ENCODE measurements at places on chromosomes 2 and 18.
A peak's percentile ranks its signal among the peaks of the same experiment; 100 is the strongest.

- DNase-seq: no peak
These were observed 1130.3 kb downstream of the DPP10 start for GRCh38 chr2:115572746-115573145.

GRCh38 chr2:206572725-206573124 is 69.6 kb upstream of the FAM237A start:
- no peak for DNase-seq

DNA sequence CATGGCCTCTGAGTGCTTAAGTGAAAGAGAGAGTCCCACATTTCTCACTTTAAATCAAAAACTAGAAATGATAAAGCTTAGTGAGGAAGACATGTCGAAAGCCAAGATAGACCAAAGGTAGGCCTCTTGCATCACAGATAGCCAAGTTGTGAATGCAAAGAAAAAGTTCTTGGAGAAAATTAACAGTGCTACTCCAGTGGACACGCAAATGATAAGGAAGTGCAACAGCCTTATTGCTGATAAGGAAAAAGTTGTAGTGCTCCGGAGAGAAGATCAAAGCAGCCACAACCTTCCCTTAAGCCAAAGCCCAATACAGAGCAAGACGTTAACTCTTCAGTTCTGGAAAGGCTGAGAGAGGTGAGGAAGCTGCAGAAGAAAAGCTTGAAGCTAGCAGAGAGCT is 32.1 kb downstream of the PSMD1 start:
- DNase-seq: no peak

- DNase-seq: no peak
These were observed 48.5 kb upstream of the DOCK10 start for GRCh38 chr2:225090746-225091145.

GRCh38 chr2:183291436-183291835 is 167.2 kb downstream of the NUP35 start:
- no peak for DNase-seq

DNA sequence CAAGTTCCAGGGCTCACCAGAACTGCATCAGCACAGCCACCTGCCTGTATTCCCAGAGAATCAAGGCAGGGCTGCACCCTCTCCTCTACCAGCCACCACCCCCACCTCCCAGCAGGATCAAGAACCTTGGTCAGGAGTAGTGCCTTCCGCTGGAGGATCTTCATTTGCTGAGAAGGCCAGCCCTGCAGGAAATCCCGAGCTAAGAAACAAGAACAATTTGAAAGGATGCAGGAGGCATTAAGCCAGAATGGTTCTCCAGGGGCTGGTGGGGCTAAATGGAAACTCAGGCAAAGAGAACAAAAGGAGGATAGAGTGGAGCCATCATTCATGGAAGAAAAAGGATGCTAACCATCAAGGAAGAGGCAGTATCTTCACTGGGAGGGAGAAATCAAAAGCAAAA is 147.3 kb upstream of the SLC14A2 start:
- no peak for DNase-seq

DNA sequence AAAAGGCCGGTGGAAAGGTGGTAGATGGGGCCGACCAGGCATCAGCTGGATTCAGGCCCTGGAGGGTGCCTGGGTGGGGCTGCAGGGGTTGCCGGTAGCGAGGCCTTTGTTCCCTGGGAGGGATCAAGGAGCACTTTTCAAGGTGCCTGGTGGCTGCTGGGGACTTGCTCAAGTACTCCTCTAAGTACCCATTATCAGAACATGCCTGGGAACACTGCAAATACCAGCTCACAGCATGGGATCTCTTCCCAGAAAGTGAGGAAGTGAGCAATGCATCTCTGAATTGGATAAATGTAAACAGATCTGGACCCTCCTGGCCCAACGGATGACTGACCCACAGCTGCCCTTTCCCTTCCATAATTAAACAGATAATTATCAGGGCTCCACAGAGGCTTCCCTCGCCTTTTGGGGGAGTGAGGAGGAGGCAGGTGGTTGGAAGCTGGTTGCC is 210.5 kb downstream of the SH3RF3 start:
- DNase-seq: no peak

- no peak for DNase-seq
These were observed 61.4 kb upstream of the TWSG1 start for GRCh38 chr18:9273221-9273620.

DNA sequence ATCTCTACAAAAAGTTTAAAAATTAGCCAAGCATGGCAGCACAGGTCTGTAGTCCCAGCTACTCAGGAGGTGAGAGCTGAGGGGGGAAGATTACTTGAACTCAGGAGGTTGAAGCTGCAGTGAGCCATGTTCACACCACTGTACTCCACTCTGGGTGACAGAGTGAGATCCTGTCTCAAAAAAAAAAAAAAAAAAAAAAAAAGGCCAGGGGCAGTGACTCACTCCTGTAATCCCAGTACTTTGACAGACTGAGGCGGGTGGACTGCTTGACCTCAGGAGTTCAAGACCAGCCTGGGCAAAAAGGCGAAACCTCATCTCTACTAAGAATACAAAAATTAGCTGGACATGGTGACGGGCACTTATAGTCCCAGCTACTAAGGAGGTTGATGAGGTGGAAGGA is 37.0 kb downstream of the PUM2 start:
- DNase-seq: no peak

GRCh38 chr2:233082931-233083755 is 23.0 kb downstream of the INPP5D start:
- peak; percentile 74 for DNase-seq

- no peak for DNase-seq
These were observed 153.7 kb upstream of the SERTAD2 start for GRCh38 chr2:64807417-64807816.

DNA sequence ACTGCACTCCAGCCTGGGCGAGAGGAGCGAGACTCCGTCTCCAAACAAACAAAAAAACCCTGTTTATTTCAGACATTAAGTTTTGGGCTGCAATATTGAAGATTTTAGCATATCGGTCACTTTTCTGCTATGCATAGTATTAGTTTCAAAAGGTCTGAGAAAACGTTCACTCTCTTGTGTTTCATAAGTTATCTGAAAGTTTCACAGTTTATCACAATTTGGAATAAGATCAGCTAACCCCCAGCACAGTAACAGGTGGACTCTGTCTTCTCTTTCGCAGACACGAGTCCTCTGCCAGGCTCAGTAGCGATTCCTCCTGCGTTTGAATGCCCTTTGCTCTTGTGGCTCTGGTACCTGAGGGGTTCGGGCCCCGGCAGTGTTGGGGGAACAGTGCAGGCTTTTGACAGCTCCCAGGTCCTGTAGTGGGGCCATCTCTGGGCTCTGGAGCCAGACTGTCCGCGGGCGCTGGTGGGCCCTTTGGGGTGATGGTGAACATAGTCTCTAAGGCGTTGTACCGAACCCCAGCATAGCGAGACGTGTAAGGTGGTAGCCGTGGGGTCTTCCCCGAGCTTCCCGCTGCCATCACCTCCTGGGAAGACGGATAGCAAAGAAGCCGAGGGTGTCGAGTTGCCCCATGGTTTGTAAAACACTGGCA is 20.4 kb downstream of the NFATC1 start:
- no peak for DNase-seq

- no peak for DNase-seq
These were observed 65.2 kb downstream of the LDLRAD4 start for GRCh38 chr18:13283746-13284145.

GRCh38 chr2:12896318-12896982 is 179.7 kb downstream of the TRIB2 start:
- no peak for DNase-seq

DNA sequence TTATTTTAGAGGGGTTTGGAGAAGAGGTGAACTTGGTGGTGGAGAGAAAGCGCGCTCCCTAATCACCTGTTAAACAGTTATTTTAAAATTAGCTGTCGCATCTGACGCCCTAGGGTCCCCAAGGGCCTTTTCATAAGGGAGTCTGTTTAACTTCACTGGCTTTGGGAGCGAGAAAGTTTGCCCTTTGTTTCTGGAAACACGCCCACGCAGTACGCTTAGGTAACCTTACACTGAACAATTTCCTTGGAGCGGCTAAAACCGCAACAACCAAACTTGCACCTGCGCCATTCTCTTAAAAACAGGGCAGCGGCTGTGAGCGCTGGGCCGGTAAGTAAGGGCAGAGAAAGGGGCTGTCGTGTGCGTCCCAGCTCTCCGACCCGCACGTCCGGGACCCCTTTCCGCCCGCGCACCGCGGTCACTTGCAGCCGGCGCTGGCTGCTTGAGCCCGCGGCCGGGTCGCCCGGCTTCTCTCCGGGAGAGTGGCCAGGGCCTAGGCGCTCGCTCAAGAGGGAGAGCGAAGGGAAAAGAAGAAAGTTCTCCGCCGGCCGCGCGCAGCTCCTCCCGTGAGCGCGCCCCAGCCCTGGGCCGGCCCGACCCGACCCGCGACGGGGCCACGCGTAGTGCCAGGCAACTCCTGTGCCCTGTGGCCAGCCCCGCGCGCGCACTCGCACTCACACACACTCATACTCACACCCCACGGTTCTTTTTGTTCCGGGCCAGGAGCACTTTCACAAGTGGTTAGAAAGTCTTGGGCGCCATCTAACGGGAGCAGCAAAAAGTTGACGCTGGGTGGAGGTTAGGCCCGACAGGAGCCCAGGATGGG is 19.2 kb downstream of the POU3F3 start:
- DNase-seq: no peak

GRCh38 chr18:44520981-44521667 is 159.6 kb upstream of the SETBP1 start:
- DNase-seq: no peak

GRCh38 chr18:58640891-58641610 is 12.2 kb upstream of the ALPK2 start:
- no peak for DNase-seq

DNA sequence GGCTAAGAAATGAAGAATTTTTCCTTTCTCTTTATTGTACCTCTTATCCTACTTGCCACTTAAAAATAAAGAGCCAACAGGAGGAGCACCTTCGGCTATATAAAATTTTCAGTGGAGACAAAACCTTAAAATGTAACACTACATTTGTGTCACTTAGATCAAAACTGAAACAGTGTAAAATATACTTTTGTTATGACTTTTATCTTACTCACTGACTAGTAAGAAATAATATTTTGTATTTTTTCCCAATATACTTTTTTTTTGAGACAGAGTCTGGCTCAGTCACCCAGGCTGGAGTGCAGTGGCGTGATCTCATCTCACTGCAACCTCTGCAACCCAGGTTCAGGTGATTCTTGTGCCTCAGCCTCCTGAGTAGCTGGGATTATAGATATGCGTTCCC is 28.3 kb downstream of the KCNJ13 start:
- DNase-seq: no peak

GRCh38 chr2:22990246-22990645 is 394.7 kb upstream of the KLHL29 start:
- no peak for DNase-seq

DNA sequence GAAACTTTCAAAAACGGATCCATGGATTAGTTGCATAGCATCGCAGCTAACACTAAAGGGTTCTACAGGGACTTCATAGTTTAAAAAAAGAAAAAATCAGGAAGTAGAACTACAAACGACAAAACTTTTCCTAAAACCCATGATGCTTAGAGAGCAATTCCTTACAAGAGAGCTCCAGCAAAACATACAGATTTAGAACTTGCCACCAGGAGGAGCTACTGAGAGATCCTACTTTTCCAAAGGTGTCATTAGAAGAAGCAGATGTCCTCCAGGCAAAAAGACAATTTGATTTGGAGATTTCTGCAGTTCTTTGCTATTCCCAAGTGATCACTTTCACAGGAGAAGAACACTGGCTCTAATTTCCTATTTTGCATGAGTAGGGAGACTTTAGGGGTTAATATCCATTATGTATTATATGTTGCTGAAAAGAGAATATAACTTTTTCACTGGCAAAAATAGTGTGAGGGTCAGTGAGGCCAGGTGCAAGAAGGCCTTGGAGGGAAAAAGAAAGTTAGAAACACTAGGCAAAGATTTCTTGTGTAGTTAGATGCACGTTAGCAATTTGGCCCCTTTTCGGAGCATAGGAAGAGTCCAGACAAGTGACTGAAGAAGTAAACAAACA is 436.2 kb downstream of the SUCLG1 start:
- DNase-seq: no peak

DNA sequence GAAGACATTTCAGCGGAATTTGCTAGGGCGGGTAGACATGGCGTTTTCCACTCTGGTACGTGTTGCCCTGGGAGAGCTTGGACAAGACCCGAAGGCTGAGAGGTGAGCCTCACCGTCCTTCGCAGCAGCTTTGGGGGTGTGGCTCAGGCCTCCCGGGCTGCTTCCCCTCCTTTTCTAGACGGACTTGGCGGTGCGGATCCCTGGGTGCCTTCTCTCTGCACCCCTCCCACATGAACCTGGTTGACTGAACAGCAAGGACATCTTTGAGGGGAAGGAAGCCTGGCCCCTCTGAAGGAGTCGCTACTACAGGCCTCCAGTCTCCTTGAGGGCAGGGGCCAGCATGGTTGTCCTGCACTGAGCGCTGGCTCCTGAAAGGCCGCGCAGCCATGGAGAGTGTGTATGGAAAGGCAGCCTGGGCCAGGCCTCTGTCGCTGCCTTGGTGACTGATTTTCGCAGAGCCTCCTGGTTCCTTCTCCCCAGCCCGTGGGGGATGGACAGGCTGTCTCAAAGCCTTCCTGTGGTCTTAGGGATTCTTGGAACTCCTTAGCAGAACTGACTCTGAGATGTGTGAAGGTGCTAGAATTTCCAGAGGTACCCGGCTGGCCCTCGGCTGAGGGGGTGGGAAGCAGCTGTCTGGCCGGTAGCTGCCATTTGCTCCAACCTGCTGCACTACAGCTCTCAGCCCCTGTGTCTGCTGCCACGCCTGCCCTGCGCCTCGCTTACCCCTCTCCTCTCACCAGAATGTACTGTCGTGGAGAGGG is 9.9 kb downstream of the CNNM4 start:
- no peak for DNase-seq

- DNase-seq: no peak
These were observed 3.2 kb downstream of the HOXD9 start for GRCh38 chr2:176125772-176126054.

DNA sequence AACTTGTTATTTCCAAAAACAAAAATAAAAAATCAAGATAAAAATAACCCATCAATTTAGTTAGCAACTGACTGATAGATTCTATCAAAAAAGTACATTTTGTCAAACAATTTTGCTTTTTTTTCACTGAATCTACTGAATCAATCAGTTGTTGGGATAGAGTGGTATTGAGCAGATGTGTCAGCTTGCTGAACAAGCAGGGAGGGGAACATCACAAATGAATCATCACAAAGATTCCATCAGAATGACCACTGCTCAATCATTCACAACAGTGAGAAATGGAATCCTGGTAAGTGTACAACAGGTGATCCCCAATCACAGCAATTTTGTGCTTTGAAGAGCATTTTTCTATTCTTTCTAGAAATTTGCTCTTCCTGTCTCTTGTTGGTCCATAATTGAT is 12.3 kb upstream of the SLC14A2 start:
- no peak for DNase-seq

DNA sequence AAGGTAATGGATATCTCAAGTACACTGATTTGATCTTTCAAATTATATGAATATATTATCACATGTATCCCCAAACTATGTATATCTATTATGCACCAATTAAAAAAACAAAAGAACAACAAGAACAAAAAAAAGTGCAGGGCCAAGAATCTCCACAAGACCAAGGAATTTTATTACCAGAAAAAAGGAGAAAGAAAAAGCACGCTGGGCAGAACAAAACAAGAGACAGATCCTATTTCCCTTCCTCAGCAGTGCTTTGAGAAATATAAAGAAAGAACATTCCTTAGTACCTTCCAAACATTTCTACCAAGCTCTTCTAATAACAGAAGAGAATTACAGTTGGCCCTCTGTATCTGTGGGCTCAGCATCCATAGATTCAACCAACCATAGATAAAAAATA is 144.7 kb upstream of the CREB1 start:
- DNase-seq: no peak

Data from vagina (tissue), 2 donors.